ENCODE measurements at places on chromosomes 12 and 14.
A peak's percentile ranks its signal among the peaks of the same experiment; 100 is the strongest.

DNA sequence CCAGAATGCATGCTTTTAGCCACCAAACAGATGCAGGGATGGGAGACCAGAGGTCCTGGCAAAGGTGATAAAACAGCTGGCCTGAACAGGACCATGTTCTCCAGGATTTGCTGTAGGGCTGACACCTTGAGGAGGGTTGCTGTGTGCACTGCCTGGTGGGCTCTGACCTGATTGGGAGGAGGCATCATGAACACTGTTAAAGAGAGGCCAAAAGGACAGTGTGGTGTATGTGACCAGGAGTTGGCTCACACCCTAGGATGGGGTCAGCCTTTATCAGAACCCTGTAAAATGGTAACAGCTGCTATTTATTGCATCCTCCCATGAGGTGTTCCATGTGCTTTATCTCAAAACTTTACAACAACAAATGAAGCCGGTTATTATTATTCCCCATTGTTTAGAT is 8.8 kb downstream of the SYNDIG1L start:
- no peak for DNase-seq

GRCh38 chr12:2791089-2791488 is 3.7 kb upstream of the FKBP4 start:
- DNase-seq, result no peak

GRCh38 chr14:56202256-56202655 is 84.0 kb downstream of the PELI2 start:
- DNase-seq, result no peak

DNA sequence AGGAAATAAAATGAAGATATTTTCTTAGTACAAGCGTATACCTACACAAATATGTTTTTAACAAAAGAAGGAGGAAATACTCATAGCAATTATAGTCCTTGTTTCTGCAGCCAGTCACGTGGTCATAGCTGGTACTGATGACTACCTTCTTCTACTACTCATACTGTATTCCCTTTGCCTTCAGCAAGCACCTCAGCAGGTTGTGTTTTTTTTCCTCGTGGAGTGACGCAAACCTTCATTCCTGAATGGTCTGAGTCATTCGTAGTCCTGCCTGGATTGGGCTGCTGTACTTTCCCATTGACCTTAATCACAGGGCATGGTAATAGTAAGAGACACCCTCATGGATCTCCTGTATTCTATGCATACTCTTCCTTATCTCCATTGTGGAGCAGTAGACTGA is 25.7 kb upstream of the SLC16A7 start:
- DNase-seq, result peak; percentile 14

- no peak for DNase-seq
These were observed 43.7 kb upstream of the BDKRB2 start for GRCh38 chr14:96160913-96161310.

DNA sequence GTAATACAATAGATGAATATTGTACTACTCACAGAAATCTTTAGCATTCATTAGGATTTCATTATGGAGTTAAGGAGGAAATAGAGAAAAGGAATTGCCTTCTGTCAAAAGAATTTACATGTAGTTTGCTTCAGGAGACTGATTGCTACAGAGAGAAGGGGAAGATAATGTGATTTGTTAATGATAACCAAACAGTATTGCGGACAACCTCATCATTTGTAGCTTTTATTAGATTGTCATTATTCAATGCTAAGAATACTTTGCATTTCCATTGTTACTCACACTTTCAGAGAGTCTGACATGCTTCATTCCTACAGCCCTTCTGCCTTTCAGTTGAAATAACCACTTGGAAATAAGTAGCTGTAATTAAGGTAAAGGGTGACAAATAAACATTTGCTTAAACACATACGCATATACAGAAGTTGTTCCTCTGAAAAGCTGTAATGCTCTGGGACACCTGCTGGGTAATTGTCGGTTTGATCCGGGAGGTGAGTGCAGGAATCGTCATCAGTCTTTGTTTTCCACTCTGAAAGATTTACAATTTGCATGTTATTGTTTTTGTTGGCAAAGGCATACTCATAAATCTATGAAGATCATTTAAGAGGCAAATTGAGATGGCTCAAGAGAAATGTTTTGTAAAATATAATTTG is 600.2 kb downstream of the TRHDE start:
- no peak for DNase-seq

DNA sequence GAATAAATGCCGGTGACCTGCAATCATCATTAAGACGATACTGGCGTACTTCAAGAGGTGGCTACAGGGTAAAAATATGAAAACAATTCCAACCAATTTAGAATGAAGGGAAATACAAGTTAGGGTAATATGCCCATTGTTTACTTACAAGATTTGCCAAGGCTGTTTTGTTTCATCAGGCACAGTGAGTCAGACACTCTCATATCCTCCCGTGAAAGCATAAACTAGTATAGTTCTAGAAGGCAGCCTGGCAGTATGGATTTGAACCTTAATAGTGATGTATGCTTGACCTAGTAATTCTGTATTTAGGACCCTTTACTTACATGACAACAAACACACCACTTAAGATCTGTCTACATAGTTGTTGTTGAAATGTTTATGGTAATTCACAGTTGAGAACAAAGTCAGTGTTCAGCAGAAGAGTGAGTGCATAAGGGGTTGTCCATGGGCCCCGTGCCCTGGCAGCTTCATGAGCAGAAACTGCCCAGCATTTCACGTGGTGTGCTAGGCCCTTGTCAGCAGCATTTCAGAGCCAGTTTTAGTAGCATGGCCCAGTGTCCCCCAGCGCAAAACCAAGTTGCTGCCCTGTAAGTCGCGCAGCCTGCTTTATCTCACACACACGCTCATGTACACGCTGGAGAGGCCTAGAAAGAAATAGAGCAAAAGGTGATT is 80.8 kb downstream of the EP400 start:
- no peak for DNase-seq

DNA sequence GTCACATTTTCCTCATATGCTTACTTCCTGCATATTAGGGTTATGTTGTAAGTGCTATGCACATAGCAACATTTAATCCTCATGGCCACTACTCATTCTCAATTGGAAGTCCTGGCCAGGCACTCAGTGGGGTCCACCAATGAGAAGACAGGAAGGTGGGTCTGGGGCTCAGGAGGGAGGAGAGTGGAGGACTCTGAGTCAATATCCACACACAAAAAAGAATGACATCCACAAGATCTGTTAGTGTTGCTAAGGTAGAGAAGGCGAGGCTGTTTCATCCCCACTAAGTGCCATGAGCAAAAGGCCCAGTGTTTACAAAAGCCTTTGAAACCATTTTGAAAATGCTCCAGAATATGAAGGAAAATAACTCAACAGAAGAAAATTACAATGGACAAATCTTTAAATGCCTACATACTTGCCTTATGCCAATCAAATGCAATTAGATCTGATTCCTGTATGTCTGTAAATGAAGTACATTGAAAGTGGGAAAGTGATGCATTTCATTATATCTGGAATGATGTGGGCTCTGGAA is 53.9 kb downstream of the EID3 start:
- no peak for DNase-seq

DNA sequence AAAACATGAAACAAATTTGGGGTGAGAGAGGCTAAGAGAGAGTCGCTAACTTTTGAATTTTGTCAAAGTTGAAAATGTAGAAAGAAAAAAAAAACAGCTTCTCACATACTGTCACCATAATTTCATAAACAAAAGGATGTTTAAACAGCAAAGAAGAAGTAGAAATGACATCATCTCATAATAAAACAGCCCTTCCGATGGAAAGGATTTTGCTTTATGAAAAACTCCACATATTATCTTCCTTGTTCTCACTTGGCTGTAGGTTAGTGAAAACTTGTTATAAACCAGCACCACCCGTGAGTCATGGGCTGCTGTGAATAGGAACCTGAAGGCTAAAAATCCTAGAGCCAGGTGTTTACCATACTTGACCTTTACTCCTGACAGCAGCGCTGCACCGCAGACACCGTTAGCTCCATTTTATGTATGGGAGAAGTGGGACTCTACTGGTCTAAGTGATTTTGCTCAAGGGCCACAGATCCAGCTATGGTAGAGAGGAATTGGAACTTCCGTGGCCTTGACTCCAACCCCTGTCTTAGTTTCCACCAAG is 63.0 kb upstream of the VRK1 start:
- DNase-seq, result no peak

- no peak for DNase-seq
These were observed 16.8 kb downstream of the EML1 start for GRCh38 chr14:99809859-99810558.

DNA sequence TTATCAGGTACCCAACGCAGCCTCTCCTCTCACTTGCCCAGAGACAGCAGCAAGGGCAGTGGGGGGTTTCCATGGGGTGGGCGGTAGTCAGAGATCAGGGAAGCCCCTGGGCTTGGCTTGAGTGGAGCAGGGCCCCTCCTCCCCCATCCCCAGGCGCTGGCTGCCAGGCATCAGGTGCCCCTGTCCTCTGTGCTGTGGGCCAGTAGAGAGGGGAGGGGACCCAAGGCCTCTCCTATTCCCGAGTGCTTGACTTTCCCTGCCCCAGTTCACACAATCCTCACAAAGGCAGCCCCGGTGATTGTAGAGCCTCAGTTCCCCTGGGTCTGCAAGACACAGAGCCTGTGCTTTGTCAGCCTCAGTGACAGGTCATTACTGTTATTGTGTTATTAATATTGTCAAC is 57.7 kb downstream of the MVK start:
- DNase-seq, result no peak

GRCh38 chr14:72663956-72664650 is 229.8 kb downstream of the DPF3 start:
- DNase-seq, result no peak

GRCh38 chr12:24697769-24698168 is 251.1 kb downstream of the BCAT1 start:
- DNase-seq, result no peak

GRCh38 chr12:96334502-96334901 is 65.7 kb downstream of the CDK17 start:
- DNase-seq, result no peak

DNA sequence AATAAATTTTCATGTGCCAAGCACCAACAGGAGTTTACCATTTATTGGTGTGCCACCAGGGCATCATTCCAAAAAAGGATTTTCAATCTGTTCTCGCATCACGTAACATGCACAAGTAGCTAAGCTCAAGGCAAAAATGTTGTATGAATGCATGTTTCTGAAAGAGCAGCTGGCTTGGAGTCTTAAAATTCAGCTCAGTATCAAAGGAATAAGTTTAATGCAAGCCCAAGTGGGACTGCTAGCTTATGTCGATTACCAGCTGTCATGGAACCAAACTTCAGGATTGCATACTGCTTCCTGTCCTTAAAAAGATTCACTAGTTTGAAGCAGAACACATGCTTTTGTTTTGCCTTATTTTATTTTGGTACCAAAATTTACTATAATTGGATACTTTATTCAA is 437.0 kb downstream of the FSCB start:
- no peak for DNase-seq

DNA sequence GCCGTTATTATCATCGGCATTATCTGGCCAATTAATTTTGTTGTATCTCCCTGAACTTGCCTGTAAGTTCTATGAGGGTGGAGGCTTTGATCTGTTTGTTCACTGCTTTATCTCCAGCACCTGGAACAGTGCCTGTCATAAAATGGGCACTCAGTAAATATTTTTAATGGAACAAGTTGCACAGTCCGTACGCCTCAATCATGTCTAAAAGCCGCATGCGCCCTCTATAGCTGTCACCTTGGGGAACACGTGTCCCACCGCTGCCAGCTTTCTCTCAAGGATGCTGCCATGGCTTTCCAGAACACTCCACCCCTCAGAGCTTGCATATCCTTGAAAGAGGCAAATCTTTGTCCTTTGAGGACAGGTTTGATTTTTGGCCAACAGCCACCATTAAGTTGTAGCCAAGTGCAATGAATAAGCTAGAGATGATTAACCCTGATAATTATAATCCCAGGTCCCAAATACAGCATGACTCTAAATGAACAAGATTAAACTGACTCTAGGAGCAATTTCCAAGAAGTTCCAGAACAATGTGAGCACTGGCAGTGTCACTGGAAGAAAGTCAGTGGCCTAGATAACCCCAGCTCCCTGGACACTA is 55.1 kb downstream of the ERH start:
- DNase-seq, result no peak

DNA sequence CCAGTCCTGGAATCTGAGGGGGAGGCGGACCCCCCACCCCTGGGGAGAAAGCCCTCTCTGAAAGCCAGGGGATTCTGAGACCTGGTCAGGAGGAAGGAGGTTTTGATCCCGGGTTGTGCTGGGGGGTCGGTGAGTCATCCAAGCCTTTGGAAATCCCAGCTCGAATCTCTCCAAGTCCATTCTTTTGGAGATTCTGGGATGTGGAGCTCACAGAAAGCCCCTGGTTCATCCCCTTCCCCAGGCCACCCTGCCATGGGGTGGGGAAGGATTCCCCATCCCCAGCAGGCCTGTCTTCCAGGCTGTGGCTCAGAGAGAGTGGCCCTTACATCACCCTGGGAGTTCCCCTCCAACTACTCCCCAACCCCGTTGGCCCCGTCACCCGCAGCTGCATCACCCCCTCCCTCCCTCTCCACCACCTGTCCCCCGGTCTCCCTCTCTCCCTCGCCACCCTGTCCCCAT is 14.3 kb downstream of the EXOC3L4 start:
- DNase-seq, result no peak

GRCh38 chr12:68641138-68641537 is 30.4 kb downstream of the RAP1B start:
- DNase-seq, result no peak

DNA sequence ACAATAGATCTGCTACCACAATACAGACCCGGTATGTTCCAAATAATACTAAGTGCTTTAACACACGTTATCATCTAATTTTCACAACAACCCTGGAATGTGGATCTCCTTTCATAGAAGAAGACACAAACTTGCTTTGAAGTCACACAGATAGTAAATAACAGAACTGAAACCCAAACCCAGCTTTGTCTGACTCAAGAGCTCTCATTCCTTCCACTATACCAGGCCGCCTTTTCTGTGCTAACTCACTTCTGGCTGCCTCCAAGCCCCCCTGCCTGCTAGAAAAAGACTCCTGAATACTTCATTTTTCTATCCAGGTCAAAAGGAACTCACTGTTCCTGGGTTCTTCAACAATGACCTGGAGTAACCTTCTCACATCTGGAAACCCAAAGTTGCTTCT is 37.8 kb downstream of the PRPF40B start:
- DNase-seq, result no peak

GRCh38 chr12:114248527-114248926 is 157.4 kb downstream of the TBX5 start:
- no peak for DNase-seq
